ENCODE measurements at places on chromosomes 7 and 10. TPM values are rescaled to one million over a fixed set of nuclear protein-coding genes. Genes with fewer than 3 reads are reported as not detected.

- no peak for DNase-seq
Measured at GRCh38 chr10:5518143-5518542, 6.6 kb upstream of the CALML3 start.

- DNase-seq, result no peak
Measured at GRCh38 chr7:89334797-89335196, 539.3 kb upstream of the TEX47 start.

DNA sequence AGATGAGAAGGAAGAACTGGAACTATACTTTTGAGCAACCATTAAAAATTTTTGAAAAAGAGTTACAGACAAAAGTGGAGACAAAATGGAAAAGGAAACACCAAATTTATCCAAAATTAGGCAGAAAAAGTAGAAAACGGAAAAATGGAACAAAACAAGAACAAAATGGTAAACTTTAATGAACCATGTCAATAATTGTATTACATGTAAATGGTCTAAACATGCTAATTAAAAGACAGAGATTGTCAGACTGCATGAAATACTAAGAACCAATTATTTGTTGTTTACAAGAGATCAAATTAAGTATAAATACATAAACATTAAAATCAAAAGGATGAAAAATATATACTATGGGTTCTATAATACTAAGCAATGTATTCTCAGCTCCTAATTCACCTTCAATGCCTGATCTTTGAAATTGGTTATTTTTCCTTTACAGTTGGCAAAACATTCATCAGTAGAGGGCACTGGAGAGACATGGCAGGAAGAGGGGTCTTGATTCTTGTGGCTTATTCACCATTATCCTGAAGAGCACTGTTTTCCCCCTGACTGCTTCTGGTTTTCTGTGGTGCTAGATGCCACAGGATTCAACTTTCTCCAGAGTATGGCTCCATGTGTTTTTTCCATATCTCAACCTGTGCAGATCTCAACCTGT, 124.9 kb downstream of the ELFN1 start:
- peak; percentile 15 for DNase-seq

The MKX gene
- total RNA-seq, result 0.64 TPM

- no peak for DNase-seq
Measured at GRCh38 chr10:71332466-71332865, 13.4 kb downstream of the SLC29A3 start.

DNA sequence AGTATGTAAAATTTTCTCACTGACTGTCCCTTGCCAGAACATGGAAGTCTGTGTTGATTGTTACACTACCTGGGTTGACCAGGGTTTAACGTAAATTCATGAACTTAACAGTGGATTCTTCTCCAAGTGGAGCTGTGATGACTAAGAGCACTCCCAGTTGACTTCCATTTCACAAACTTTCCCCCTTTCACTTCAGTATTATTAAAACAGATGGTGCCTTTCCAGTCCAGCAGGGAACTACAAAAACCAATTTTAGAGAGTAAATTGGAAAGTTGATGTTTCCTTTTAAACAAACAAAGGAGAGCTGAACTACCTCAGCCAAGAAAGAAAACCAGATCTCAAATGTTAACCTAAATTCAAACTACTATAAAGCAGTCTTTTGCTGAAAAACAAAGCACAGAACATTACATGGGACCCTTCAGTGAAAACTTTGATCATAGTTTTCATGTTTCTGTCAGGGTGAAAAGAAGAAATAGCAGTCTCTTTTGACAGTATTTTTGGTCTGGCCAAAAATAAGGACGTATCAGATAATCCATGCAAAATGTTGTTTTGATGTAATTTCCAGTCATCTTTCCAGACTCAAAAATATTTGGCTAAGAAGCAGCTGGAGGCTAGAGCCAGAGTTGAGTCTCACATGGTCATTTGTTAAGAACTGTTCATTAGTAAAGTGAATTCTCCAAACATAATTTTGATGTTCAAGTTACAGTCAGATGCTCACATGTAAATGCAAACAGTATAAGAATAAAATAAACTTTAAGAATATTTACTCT, 479.9 kb upstream of the AKR1E2 start:
- DNase-seq, result no peak

GRCh38 chr7:82444220-82444909, 788 bp upstream of the CACNA2D1 start:
- no peak for DNase-seq

GRCh38 chr7:45242698-45243097, 85.1 kb downstream of the RAMP3 start:
- DNase-seq, result no peak

DNA sequence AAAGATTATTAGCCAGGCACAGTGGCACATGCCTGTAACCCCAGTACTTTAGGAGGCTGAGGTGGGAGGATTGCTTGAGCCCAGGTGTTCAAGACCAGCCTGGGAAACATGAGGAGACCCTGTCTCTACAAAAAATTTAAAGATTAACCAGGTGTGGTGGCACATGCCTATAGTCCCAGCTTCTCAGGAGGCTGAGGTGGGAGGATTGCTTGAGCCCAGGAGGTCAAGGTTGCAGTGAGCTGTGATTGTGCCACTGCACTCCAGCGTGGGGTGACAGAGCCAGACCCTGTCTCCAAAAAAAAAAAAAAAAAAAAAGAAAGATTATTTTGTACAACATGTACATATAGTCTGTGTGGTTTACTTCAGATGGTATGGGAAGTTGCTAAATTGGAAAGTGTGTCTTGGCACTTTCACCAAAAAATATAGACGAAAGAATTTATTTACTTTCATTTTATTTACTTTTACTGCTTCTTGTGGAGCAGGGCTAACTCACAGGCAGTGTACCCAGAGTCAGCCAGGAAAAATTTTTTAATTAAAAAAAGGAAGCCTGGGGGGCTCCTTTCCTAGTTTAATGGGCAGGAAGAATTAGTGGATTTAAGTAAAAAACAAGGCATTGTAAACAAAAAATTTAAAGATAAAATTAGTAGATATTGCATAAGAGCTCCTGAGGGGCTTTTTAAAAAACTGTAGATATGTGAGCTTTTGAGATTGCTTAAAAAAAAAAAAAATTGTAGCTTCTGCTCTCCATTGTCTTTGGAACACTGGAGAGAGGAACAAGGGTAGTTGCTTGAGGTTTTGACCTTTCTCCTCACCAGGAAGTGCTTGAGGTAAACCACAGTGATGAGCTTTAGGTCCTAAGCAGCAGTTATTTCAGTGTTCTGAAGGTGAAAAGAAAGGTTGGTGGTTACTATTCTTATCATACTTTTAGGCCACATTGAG, 44.6 kb upstream of the VDAC2 start:
- peak; percentile 81 for DNase-seq

DNA sequence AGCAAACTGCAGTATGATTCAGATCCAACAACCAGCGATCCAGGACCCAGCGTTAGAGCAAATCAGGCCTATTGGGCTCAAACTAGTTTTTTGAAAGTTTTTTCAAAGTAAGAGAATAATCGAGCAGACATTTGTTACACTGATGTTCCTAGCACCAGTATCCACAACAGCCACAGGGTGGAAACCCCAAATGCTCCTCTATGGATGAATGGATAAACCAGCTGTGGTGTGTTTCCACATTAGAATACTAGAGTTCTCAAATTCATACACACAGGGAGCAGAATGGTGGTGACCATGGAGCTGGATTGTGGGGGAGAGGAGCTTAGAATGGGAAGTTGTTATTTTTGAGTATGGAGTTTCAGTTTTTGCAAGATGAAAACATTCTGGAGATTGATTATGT, 60.7 kb downstream of the PDIA4 start:
- no peak for DNase-seq

GRCh38 chr10:84348447-84348846, 20.1 kb downstream of the CCSER2 start:
- peak; percentile 68 for DNase-seq

- DNase-seq, result no peak
Measured at GRCh38 chr7:12943781-12944180, 256.3 kb downstream of the ARL4A start.

GRCh38 chr10:115024371-115024770, 68.8 kb upstream of the ATRNL1 start:
- no peak for DNase-seq

DNA sequence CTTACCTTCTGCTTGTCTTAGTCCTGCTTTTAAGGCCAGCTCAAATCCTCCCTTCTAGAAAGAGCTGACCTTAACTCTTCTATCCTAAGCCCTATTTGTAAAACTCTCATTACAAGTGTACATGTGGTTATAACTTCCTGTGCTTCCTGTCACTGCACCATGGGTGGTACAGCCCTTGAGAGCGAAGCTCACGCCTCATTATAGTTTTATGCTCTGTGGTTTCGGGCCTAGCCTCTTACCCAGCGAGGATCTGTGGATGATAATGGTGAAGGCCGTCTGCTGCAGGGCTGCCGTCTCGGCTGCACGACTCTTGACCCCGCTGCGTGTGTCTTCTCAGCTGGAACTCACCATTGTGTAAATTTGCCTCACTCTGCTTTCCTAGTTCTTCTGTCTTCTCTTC, 74.6 kb downstream of the CUL1 start:
- DNase-seq, result no peak

The KCNIP2 gene
- total RNA-seq, result 0.07 TPM

The GRID2IP gene
- total RNA-seq, result 0.02 TPM

The MET gene
- 199 TPM for total RNA-seq

The GBX1 gene
- total RNA-seq, result not detected

DNA sequence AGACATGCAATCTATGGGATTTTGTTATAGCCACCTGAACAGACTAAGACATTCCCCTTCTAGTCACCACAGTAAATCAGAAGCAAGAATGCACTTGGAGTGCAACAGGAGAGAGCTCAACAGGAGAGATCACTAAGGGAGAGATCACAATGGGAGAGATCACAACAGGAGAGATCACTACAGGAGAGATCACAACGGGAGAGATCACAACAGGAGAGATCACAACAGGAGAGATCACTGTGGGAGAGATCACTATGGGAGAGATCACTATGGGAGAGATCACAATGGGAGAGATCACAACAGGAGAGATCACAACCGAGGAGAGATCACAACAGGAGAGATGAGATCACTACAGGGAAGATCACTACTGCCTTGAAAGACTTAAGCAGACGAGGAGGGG, 238.5 kb upstream of the PITRM1 start:
- DNase-seq, result no peak

The PDE6C gene
- not detected for total RNA-seq

- DNase-seq, result peak; percentile 38
Measured at GRCh38 chr7:82762880-82763279, 319.3 kb upstream of the CACNA2D1 start.

The ATOH7 gene
- total RNA-seq, result 0.07 TPM

The CDC14C gene
- total RNA-seq, result 0.07 TPM

GRCh38 chr7:41912426-41912825, 209.5 kb upstream of the INHBA start:
- no peak for DNase-seq

- DNase-seq, result peak; percentile 11
Measured at GRCh38 chr10:131094527-131095312, 216.8 kb downstream of the TCERG1L start.

The RBP3 gene
- not detected for total RNA-seq

The CPVL gene
- 0.64 TPM for total RNA-seq

DNA sequence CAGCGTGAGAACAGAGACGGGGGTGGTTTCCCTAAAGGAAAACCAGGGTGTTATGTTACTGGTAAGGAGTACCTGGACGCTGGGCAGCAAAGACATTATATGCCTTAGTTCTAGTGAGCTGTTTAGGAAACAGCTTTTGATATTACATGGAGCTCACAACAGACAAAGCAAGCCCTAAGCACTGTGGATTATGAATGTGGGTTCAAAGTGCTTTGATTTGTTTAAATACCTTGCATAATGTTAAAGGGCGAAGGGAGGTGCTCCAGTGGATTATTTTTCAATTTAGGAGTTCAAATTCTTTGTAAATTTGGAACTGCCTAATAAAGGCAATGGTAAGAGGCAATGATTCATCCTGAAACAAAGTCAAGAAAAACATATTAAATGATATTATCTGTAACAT, 13.8 kb downstream of the WNT16 start:
- DNase-seq, result no peak

The HOXA7 gene
- 3.7 TPM for total RNA-seq

DNA sequence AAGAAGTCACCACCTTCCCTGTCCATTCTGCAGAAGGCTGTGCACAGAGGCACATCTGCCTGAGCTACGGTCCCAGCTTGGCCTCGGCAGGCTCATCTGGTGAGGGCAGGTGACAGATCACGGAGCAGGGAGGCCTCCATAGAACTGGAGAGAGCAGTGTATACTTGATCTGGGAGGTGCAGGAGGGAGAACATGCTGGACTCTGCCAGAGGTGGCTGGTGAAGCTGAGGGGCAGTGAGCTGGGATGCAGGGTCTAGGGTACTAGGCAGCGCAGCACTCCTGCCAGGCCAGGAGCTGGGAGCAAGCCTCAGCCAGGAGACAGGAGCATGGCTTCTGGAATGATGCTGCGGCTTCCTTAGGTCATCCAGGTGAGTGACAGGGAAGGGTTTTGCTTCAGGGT, 553.0 kb downstream of the TCERG1L start:
- DNase-seq, result no peak

DNA sequence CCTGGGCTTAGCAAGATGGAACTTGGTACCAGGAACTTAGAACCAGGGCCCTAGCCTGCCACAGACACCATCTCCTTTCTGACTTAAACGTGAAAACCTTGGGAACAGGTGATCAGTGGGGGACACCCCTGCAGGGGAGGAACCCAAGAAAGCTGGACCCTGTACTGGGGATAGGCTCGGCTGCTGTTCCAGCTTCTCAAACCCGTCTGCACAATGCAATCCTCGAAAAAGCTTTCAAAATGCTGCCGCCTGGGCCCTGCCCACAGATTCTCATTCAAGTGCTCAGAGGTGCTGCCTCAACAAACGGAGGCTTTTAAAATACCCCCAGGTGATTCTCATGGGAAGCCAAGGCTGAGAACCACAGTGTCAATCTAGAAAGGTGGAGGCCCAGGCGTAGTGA, 169.7 kb downstream of the ARHGAP21 start:
- DNase-seq, result no peak

GRCh38 chr7:114422507-114423501, 8.2 kb downstream of the FOXP2 start:
- DNase-seq, result no peak

The NUDT5 gene
- total RNA-seq, result 99.3 TPM

DNA sequence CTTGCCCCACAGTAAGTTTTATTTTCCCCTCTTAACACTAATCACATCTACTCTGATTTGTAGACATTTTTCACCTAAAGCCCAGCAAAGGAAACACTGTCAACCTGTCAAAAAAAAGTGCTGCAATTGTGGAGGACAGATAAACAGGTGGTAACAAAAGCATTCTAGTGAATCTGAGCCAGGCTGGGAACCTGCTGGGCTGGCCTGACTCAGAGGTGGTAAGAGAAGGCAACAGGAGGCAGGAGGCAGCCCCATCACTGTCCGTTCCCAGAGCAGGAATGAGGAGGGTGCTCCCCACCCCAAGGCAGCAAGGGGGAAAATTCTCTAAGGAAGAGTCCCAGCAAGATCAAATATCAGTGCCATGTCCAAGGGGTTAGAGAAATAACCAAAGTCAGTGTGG, 19.5 kb upstream of the HERPUD2 start:
- no peak for DNase-seq

GRCh38 chr10:108560488-108560887, 1362.8 kb downstream of the XPNPEP1 start:
- no peak for DNase-seq

GRCh38 chr10:63438506-63439498, 27.0 kb downstream of the JMJD1C start:
- peak; percentile 11 for DNase-seq

DNA sequence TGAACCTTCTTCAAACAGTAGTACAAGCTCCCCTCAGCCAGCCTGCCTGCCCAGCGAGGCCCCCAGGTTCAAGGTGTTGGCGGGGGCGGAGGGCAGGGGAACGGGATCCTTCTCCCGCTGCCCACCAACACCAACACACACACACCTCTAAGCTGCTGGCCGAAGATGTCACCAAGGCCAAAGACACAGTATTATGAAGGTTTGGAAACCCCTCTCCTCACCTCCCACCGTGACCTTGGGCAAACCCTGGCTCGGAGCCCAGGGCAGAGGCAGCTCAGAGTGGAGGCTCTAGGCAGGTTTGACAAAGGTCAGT, 49.4 kb upstream of the GTF2IRD1 start:
- no peak for DNase-seq
